ENCODE measurements at places on chromosomes 5 and 9.

GRCh38 chr9:125966466-125966865 lies 219.3 kb downstream of the PBX3 start:
- DNase-seq = no peak

DNA sequence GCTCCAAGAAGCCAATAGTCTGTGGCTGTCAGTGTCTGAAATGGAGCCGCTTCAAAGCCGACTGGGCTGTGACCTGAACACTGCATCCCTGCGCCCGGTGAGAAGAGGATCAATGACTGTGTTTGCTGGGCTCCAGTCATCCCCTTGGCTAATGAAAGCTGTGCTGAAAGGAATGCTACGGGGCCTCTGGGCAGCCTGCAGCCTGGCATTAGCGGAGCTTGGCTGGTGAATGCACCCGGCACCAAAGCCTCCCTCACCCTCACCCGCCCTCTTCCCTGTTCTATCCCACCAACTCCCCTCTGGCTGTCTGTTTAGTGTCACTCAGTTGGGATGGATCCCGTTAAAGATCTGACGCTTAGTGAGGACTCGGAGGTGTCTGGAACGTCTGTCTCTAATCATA lies 355.3 kb downstream of the BNC2 start:
- DNase-seq = no peak

DNA sequence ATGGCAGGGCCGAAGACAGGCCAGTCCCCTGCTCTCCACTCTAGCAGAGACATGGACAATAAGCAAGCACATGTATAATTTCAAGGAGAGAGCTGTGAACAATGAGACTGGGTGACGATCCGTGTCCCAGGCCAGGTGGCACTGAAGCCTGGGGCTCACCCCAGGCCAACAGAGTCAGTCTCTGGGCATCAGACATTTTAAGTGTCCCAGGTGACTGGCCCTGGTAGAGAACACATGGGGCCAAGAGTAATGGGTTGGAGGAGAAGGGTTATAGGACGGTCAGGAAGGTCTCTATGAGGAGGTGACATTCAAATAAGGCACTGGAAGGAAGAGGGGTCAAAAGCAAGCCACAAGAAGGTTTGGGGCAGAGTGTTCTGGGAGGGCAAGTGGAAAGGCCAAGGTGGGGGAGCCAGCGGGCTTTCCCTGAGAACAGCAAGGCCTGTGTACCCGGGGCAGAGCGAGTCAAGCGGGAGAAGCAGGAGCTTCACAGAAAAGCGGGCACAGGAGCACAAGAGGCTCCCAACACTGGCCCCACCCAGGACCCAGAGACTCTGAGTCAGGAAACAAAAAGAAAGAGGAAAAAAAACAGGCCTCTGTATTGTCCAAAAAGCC lies 1.1 kb upstream of the AKNA start:
- no peak for DNase-seq

- DNase-seq = peak; percentile 67
These were observed 251.4 kb upstream of the IL12B start for GRCh38 chr5:159581502-159582249.

DNA sequence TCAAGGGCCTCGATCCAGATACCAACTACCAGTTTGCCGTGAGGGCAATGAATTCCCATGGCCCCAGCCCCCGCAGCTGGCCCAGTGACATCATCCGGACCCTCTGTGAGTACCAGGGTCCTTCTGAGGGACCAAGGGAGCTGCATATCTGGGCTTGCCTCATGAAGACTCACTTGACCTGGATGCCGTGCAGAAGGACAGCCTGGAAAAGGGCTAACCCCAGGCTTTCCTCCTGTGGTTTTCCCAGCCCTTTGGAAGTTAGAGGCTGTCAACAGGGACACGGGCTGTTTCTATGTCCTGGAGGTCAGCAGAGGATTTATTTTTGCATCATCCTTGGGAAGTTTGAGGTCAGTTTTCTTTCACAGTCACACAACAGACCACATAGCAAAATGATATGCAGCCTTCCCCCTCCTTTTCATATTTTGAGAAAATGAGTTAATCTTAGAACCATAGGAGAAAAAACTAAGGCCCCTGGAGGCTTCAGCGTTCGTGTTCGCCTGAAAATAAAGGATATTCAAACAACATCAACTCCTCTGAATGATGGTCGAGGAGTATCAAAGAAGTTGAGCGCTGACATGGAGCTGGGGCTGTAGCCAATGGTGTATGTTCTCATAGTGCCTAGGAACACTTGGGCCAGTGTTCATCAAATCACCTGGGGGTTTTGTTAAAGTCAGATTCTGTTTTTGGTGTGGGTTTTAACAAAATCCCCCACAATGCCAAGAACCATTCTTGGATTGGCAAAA lies 112.2 kb downstream of the EGFLAM start:
- DNase-seq = no peak

- DNase-seq = no peak
These were observed 78.3 kb upstream of the PCSK5 start for GRCh38 chr9:75812141-75812540.

DNA sequence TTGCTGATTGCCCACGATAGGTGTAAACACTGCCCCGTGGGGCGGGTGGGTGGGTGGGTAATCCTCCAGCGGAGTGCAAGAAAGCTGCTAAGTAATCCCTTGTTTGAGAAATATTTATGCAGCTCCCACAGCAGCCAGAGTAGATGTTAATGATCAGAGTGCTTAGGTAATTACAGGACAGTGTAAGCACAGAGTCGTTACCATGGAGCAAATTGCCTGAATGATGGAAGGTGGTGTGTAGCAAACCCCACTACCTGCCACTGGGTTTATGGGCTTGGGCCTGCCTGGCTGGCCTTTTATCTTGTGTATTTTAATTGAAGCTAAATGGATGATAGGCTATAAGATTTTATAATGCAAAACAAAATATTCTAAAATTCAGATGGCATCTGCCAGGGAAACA lies 110.0 kb downstream of the COL5A1 start:
- no peak for DNase-seq

DNA sequence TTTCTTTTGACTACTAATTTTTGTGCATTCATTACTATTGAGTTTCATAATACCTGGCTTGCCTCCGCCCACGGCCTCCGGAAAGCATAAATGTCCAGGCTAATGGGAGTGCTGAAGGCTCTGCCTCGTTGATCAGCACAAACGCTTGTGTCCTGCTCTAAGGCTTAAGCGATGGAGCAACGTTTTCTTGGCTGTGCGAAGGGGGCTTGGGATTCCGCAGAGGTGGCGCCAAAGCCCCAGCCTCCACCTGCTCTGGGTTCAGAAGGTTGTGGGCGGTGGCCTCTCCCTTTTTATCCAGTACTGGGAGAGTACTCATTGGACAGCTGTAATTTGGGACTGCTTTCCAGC lies 19.7 kb downstream of the ANXA2R start:
- DNase-seq = no peak

DNA sequence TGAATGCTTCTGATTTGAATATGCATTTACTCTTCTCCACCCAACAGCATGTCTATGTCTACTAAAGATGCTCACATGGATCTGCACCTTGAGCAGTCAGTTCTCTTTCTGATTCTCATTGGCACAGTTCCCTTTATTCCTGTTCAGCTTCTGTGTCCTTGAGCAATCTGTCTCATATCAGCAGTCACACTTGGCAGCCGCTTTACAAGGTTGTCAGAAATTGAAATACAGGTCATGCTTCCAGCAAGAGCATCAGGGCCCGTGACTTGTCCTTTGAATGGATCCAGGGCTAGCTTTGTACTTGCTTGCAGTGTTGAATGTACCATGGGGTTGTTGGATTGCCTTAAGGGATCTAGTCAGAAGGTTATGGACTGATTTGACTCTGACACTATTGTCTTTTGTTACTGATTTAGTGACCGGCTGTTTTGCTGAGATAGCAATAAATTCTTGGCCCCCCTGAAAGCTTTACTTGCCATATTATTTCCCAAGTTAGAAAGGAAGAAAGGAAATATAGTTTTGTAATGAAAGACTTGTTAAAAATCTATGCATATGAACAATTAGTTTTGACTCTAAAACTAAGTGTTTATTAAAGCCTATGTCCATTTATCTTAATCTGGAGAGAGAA lies 273.4 kb upstream of the ISL1 start:
- DNase-seq = no peak

GRCh38 chr9:100700689-100701318 lies 122.9 kb downstream of the CAVIN4 start:
- DNase-seq = no peak

GRCh38 chr5:42912184-42912798 lies 100.6 kb upstream of the SELENOP start:
- DNase-seq = no peak

DNA sequence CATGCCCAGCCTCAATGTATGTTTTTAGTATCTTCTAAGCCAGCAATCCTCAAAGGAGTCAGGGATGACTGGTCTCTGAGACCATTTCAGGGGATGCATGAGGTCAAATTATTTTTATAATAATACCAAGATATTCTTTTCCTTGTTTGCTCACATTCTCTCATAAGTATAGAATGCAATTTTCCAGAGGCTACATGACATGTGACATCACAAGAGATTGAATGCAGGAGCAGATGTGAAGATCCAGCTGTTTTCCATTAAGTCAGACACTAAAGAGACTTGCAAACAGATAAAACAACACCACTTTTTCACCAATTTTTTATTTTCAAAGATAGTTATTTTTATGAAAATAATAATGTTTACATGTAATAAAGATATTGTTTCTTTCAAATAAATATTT lies 22.0 kb upstream of the FREM1 start:
- DNase-seq = no peak
